ENCODE measurements at places on chromosomes 11 and 22.

DNA sequence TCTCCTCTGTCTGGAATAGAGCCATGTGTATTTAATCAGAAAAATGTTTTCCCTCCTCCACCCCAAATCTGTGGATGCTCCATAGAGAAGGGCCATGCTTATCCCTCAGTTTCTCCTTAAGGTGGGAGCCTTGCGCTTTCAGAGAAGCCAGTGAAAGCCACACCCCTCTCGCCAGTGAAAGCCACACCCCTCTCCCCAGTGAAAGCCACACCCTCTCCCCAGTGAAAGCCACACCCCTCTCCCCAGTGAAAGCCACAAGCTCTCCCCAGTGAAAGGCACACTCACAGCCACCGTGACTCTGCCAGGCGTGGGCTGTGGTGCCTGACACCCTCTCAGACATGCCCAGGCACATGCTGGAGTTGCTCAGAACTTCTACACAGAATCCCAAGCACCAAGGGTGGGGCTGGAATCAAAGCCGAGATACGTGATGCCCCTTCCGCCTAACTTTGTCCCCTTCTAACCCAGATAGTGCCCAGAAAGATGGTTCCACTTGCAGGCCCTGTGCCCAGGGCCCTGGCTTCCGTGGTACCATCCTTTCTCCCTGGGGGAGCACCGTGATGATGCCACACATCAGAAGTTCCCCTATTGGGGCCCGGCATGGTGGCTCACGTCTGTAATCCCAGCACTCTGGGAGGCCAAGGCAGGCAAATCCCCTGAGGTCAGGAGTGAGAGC is 16.5 kb upstream of the PRR5 start:
- DNase-seq: peak; percentile 88

GRCh38 chr11:84420271-84420670 is 1134.1 kb upstream of the CCDC90B start:
- DNase-seq: no peak

DNA sequence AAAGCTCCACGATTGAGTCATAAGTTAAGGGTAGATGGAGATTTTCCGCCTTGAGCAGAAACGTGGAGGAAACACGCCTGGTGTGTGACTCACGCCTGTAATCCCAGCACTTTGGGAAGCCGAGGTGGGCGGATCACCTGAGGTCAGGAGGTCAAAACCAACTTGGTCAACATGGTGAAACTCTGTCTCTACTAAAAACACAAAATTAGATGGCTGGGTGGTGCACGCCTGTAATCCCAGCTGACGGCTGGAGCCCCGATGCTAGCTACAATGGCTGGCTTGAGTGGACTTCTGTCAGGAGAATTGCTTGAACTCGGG is 17.3 kb upstream of the DGCR8 start:
- no peak for DNase-seq

DNA sequence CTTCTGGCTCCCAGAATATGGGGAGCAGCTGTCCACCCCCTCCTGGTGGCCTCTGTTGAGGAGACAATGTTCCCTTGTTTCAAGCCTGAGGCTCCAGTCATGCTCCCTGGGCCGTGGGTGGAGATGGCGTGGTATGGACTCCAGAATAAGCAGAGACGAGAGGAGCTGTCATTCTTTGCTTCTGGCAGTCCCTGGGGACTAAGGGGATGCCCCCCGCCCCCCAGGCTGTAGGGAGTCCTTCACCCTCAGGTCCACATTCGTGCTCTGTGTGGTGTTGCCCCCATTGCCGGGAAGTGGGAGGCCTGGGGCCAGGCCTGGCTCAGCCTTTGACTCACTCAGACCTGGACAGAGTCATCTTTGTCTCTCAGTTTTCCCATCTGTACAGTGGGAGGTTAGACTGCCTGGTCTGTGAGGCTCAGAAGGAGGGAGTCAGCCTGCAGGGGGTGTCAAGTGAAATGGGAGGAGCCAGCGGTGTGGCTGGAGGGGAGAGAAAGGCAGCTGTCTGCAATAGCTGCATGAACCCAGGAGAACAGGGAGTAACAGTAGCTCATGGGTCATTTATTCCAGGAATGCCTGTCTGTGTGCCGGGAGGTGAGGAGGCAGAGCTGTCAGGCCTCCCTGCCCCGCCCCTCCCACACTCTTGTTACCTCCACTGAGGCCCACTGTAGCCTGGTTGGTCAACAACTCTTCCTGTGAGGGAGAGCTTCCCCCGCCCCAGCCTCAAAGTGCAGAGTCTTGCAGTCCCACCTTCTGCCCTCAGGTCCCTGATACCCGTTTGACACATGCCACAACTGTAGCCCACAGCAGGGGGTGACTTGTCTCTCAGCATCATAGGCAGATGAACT is 6.3 kb downstream of the ARHGEF17 start:
- DNase-seq: peak; percentile 88

- DNase-seq: no peak
Observed at GRCh38 chr22:24411256-24412004, 16.0 kb upstream of the ADORA2A start.

GRCh38 chr11:121550247-121551030 is 97.7 kb upstream of the SORL1-AS1 start:
- no peak for DNase-seq

- no peak for DNase-seq
Observed at GRCh38 chr11:103619480-103619879, 417.0 kb upstream of the DDI1 start.

GRCh38 chr22:42608136-42608822 is 6.4 kb downstream of the POLDIP3 start:
- DNase-seq: no peak
